Breast epithelium (tissue), 4 donors: ENCODE measurements at places on chromosomes 1 and 21.
A peak's percentile ranks its signal among the peaks of the same experiment; 100 is the strongest.

DNA sequence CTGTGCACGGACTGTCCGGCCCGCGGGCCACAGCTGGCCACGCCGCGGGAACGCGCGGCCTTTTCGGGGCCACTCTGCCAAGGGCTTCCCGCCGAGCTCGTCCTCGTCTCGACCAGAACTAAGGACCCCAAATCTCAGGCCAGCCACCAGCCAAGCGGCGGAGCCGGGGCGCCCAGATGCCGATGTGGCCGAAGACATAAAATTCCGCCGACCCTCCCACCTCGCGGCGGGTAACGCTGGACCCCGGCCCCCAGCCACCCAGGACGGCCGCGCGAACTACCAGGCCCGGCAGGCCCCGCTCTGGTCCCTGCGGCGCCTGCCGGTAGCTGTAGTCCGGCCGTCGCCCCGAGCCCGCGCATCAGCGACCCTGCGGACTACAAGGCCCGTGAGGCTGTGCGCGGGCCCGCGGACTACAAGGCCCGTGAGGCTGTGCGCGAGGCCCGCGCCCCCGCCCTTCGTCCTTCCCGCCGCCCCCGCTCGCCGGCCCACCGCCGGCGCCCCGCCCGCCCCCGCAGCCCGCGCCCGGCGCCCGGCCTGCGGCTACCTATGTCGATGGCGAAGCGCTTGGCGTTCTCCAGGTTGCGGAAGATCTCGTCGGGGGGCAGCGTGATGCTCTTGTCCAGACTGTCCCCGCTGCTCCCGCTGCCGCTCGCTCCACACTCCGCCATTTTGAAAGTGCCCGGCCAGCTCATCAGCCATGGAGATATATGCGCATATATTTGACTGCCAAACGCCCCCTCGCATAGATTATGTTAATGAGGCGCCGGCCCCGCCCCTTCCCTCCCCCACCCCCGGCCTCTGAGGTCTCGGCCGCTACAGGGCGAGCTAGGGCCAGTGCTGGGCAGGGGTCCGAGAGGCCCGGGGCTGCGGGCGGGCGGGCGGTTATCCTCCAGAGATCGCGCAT, at the start of gene PANK4:
Gene PANK4 (minus strand): TSS at position 677 of the 904 bp plus-strand sequence. CDS start 9 bp downstream, at position 668.
- DNase-seq = peak; percentile 91

DNA sequence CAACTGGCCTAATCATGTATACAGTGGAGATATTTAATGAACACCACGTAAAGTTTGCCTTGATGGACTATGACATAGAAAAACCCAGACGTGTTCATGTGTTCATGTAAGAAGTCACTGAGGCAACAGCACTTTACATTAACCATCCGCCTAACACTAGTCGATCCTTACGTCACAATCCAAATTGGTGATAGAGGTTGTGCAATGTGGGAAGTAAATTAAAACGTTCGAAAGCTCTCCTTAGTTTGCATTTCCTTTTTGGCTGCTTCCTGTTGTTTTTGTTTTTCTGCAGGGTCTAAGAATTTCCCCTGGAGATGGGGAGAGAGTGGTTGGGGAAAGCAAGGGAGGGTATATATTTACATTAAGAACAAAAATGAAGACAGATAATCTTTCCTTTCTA, 587.5 kb upstream of the ADGRL2 start:
- DNase-seq = no peak

- no peak for DNase-seq
Observed at GRCh38 chr1:65372557-65372956, 47.9 kb upstream of the LEPR start.

DNA sequence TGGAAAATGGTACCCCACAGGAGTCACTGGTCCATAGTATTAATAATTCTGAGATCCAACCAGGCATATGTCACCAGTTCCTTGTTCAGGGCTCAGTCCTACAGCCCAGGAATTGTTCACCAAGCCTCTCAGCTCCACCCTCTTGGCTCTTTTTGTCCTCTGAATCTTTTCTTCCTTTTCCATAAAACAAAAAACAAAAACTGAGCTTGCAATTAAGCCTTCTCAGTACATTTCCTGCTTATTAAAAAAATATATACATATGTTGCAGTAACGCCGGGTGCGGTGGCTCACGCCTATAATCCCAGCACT, 23.4 kb upstream of the KIF1B start:
- DNase-seq = no peak

- no peak for DNase-seq
Observed at GRCh38 chr21:18840239-18840638, 436.7 kb upstream of the TMPRSS15 start.

DNA sequence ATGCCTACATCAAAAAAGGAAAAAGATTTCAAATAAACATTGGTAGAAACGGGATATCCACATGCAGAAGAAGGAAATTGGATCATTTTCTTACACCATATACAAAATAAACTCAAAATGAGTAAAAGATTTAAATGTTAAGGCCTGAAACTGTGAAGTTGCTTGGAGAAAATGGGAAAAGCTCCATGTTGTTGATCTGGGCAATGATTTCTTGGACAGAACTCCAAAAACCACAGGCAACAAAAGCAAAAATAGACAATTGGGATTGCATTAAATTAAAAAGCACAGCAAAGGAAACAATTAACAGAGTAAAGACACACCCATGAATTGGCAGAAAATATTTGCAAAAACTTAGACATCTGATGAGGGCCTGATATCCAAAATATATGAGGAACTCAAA, 105.2 kb upstream of the APP start:
- DNase-seq = no peak

- no peak for DNase-seq
Observed at GRCh38 chr1:232557502-232558191, 72.3 kb downstream of the SIPA1L2 start.

DNA sequence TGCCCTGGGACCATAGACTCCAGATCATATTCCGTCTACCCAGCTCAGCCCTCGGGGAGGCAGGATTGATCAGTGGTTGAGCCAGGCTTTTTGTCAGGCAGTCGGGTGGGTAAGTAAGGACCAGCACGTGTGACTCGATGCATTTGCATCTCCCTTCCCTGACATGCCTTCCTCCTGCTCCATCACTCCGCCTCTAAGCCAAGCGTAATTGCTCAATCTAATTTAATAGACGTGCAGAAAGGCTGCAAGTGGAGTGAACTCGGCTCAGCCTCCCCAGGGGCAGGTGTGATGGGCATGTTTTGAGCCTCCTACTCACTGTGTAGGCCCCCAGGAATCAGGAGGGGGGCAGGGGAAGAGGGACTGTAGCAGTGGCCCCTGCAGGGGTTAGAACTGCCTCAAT, 34.6 kb upstream of the GRIK3 start:
- no peak for DNase-seq

DNA sequence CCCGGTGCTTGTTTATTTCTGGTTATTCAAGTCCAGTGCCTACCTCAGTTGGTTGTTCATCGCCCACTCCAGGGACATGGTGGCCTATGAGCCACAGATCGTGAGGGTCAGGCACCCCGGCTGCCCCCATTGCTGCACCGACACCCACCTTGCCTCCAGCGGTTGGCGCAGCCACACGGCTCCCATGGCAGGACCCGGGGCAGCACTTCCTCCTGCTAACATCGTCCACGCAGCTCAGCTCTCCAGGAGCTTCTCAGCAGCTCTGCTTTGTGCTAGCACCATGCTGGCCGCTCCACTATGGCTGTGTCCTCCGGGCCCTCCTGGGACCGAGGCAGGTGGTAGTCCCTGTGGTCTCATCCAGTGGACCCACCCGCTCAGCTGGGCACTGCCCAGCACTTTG, 13.9 kb upstream of the PRKCZ start:
- no peak for DNase-seq

GRCh38 chr1:209849388-209849787, 21.6 kb downstream of the UTP25 start:
- DNase-seq = no peak

DNA sequence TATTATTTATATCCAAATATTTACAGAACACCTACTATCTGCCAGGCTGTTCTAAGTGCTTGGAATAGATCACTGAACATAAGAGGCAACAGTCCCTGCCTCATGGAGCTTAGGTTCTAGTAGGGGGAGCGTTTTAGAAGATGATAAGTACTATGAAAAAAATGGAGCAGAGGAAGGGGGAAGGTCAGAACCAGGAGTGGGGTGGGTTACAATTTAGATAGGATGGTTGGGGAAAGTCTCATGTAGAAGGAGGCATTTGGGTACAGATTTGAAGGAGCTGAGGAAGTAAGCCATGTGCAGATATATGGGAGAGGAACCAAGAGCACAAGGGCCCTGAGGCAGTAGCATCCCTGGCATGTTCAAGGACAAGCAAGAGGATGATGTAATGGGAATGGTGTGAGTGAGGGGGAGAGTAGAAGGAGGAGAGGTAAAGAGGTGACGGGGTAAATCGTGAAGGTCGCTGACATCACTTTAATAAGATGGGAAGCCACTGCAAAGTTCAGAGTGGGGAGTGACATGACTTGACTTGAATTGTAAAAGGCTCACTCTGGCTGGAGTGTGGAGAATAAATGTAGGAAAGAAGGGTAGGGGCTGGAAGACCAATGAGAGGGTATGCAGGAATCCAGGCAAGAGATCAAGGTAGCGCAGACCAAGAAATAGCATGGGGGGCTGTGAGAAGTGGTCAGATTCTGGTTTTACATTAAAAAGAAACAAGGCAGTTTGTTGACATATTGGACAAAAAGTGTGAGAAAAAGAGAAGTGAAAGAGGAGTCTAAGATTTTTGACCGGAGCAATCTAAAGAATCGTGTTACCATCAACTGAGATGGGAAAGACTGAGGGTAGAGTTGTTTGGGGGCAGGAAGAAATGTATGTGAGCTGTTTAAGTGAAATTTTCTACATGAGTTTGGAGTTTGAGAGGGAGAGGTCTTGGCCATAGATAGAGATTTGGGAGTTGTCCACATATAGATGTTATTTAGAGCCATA, 92.6 kb downstream of the LPAR3 start:
- DNase-seq = no peak

GRCh38 chr1:27594564-27595510, 9.1 kb downstream of the AHDC1 start:
- DNase-seq = no peak

DNA sequence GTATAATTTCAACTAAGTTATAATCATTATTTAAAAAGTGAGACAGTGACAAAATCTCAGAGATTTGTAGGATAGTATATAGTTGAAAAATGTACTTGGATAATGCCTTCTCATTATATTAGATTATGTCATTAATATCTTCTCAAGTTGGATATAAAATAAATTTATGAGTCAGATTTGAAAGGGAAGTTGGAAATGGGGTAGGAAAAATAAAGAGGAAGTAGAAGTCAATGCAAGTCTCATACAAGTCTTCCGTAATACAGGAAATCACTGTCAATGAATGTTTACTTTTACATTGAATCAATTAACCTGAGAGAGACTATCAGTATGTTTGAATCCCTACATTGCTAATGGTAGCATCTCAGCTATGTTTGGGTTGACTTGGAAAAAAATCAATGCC, 16.2 kb upstream of the RNPC3 start:
- no peak for DNase-seq

DNA sequence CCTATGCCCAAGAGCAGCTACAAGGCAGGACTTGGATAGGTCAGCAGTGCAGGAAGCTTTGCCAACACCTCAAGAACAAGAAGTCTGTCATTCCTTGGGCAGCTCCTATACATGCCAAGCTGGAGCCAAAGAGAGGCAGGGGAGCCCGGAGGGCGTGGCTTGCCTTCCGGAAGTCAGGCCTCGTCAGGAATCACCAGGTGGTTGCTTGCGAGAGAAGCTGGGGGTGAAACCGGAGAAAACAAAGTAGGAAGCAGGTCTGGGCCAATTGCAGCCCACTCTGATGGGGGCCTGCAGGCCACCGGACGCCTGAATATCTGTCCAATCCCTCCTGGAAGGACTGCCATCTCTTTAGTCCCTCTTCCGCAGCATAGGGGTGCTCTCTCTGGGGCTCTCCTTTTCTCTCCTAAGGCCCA, 794 bp upstream of the FAM76A start:
- DNase-seq = peak; percentile 72

GRCh38 chr1:180166436-180166800, 11.7 kb downstream of the QSOX1 start:
- no peak for DNase-seq

GRCh38 chr1:59831529-59831928, 16.8 kb downstream of the HOOK1 start:
- DNase-seq = no peak

DNA sequence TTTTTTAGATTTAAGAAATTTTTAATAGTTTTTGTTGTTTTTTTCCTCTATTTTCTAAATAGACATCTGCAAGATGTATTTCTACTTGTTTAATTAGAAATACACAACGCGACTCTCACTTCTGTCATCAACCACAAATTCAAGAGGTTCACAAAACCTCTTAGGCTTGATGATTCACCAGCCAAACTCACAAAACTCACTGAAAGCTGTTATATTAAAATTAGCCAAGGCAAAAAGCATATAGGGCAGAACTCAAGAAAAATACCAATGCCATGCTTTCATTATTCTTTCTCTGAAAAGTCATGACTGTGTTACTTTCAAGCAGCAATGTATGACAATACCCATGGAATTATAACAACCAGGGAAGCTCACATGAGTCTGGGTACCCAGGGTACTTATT, 487.0 kb upstream of the RGS18 start:
- DNase-seq = no peak

DNA sequence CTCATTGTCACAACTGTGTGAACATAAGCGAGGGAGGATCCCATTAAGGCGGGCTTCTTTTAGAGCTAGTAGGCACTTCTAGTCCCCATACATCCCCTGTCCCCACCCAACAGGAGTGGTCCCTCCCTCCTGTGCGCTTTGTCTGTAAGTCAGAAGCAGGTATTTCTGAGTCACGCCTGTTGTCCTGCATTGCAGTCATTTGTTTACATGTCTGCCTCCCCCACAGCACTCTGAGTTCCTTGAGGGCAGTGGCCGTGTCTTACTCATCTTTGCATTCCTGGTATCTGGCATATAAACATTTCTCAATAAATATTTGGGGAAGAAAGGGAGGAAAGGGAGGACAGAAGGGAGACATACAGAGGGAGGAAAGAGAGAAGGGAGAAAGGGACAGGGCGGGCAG, 40.3 kb downstream of the PLEKHA6 start:
- DNase-seq = no peak

DNA sequence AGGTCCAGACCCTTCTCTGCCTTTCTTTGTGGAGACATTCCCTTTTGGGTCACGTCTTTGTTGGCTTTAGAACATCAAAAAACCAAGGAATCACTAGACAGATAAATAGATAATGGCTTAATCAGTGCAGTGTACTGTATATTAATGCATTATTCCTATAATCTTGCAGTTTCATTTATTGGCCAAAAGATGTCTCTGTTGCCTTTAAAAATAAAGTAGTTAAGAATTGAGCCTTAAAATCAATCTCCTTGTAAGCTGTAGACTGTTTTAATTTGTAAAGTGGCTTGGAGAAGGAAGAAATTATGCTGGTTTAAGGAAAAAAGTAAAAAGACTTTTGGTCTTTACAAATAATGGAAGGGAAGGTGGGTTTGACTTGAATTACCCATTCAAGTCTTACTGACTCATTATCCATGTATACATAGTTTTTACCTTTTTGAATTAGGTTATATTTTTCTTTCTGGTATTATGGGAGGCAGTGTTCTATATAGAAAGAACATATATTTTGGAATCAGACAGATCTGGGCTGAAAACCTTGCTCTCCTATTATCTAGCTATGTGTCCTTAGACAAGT, 84.6 kb downstream of the VPS13D start:
- DNase-seq = no peak

DNA sequence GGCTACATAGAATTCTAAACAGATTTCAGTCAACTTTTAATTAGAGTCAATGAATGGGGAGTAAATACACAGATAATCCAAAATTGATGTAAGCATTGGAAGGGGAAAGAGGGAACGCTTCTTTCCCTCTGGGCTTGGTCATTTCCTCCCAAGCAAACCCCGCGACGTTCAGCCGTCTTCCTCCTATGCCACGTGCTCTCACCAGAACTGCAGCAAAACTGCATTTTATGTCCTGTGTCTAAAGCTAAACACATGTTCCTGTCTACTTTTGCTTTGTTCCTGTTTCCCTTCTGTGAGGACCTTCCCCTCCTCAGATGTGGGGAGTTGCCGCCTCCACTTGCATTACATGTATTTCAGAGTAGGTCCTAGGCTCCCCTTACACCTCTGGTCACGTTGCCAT, 27.2 kb downstream of the UTP25 start:
- DNase-seq = no peak
